ENCODE measurements at places on chromosomes 2 and 18.
A peak's percentile ranks its signal among the peaks of the same experiment; 100 is the strongest.

DNA sequence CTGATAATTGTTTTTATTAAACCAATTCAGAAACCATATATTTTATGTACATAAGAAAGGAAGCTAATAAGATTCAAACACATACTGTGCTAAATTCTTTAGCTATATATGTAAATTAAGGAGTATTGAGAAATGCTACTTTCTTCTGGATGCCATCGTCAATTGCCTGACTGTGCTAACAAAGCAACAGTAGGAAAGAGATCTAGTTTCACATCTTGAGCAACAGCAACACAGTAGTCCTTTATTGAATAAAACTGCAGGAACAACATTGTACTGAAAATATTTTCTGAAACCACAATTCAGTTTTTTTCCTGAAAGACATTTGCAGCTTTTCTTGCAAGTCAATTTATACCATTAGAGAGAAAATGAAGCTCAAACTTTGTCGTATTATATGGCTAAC lies 1404.9 kb upstream of the SLC39A10 start:
- DNase-seq, result no peak

- DNase-seq, result no peak
These were observed 207.4 kb downstream of the AGPS start for GRCh38 chr2:177599956-177600355.

- DNase-seq, result no peak
These were observed 710 bp downstream of the SEC11C start for GRCh38 chr18:59140302-59140885.

GRCh38 chr18:79879566-79879965 lies 71.9 kb downstream of the SLC66A2 start:
- no peak for DNase-seq

- DNase-seq, result peak; percentile 72
These were observed at the start of gene MBP for GRCh38 chr18:77132369-77133050. Gene MBP, minus strand, starts transcription at chr18:77132783. Its CDS starts 27,522 bp downstream, at chr18:77105261.

- no peak for DNase-seq
These were observed 18.2 kb upstream of the DAW1 start for GRCh38 chr2:227853204-227853629.

DNA sequence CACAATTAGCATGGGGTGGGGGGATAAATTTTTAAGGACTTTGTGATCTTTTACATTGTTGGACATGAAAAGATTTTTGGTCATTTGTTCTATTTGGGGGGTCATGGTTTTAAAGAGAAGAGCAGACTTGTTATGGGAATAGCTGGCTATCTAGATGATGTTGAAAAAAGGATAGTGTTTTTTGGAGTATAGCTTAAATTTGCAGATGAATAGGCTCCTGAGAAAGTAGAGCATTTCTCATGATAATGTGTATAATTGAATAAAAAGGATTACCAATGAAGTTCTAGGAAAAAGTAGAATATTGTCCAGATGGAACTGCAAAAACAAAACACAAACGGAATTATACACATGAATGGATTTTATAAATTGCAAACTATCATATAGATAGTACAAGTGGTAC lies 186.3 kb downstream of the GPD2 start:
- DNase-seq, result no peak

GRCh38 chr18:22228976-22229375 lies 59.6 kb downstream of the GATA6 start:
- no peak for DNase-seq

- DNase-seq, result no peak
These were observed 17.6 kb downstream of the FN1 start for GRCh38 chr2:215418064-215418963.

GRCh38 chr2:161165266-161165665 lies 5.0 kb downstream of the TANK start:
- no peak for DNase-seq

GRCh38 chr2:160920791-160921303 lies 239.4 kb upstream of the TANK start:
- DNase-seq, result no peak

DNA sequence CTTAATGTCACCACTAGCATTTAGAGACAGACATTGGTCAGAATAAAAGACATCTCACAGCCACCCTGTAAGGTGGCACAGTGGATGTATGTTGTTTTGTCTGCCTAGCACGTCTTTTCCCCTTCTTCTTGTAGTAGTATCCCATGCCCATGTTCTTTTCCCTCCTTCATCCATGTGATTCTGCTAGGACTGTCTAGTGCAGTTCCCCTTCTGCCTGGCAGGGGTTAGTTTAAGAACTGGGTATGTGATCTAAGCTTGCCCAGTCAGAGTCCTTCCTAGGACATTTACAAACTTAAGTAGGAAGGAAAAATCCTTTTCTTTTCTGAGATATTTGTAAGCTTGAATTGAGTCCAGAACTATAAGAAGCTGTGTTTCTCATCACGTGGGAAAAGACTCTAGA lies 172.3 kb downstream of the BABAM2 start:
- no peak for DNase-seq

GRCh38 chr2:9984217-9984739 lies 32.8 kb downstream of the GRHL1 start:
- DNase-seq, result no peak

GRCh38 chr2:33214857-33215256 lies 261.6 kb upstream of the RASGRP3 start:
- DNase-seq, result no peak

Data from activated naive CD4-positive, alpha-beta T cell treated with anti-CD3 and anti-CD28 coated beads, Interleukin-2, amount 50 U/mL, for 16 hours (primary cell).